Prostate gland (tissue), 2 donors: ENCODE measurements at places on chromosomes 6 and 20.

DNA sequence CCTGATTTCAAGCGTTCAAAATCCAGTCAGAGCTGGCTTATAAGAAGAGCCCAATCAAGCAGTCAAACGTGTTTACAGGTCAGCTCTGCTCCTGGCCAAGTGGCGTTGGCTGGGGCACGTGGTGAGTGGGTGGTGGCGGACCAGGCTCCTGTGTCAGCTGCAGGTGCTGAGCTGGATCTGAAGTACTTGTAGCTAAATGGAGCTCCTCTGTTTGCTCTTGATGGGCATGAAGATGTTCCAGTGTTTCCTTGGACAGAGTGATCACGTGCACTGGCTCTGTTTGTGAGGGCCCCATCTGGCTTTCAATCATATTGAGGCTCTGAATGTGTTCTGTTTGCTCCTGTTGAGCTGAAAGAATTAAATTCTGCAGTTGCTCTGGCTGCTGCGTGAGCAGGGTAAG is 10.2 kb upstream of the MICAL1 start:
- no peak for DNase-seq
- no peak overlapping the region for H3K4me3 ChIP-seq
- no peak overlapping the region for H3K27ac ChIP-seq
- H3K36me3 ChIP-seq, result no peaks in the 10 kb centered on the region
- H3K27me3 ChIP-seq, result no peaks in the 10 kb centered on the region

DNA sequence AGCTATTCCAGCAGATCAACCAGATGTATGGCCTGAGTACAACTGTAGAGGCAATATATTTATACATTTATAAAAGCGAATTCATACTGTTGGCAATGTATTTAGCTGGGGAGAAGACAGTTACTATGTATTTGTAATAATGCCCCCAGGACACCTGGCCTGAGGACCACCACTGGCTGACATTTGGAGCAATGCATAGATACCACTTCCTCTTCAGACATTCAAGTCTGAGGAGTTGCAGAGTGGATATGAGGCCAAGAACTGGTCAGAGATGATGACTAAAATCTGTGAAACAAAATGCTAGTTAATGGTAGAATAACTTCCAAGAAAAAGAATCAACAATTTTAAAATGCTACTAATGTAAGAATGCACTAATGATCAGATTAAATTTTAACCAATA is 462.3 kb downstream of the CDC5L start:
- H3K36me3 ChIP-seq, result no peaks in the 10 kb centered on the region
- no peaks in the 10 kb centered on the region for H3K27me3 ChIP-seq
- H3K27ac ChIP-seq, result no peak overlapping the region
- no peaks in the 10 kb centered on the region for H3K4me1 ChIP-seq
- H3K4me3 ChIP-seq, result no peak overlapping the region

GRCh38 chr6:29961966-29962365 is 19.6 kb downstream of the HLA-A start:
- DNase-seq, result no peak
- no peaks in the 10 kb centered on the region for H3K36me3 ChIP-seq
- H3K27me3 ChIP-seq, result no peaks in the 10 kb centered on the region
- no peak overlapping the region for H3K4me3 ChIP-seq
- no peak overlapping the region for H3K27ac ChIP-seq

DNA sequence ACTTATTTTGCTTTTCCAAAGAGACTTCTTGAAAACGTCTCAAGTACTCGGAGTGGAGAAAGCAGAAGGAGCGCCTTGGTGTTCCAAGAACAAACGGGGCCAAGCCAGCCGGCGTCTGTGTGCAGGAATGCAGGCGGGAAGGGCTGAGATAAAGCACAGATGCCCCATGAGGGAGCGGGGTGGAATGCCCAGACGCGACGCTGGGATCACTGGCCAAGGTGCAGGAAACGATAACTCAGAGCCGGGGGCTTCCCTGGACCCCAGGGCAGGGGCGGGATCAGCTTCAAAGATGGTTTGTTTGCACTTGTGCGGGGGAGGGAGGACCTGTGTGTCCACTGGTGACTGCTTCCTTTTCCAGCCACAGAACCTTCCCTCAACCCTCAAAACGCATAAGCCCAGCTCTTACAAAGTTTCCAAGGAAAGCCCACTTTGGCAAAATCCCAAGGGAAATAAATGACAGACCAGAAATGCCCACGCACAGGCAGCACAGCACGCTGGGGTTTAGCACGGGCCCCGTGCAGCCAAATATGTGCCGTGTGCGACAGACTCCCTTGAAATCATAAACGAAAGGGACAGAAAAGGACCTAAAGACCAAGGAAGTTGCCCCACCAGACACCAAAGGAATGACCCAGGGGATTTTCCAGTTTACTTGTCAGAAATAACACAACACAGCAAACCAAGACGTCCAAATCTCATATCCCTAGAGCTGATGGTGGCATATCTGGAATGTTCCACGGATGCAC is 113.9 kb downstream of the NFATC2 start:
- DNase-seq, result no peak
- no peak overlapping the region for H3K4me3 ChIP-seq
- H3K27me3 ChIP-seq, result no peaks in the 10 kb centered on the region
- H3K27ac ChIP-seq, result no peak overlapping the region
- H3K4me1 ChIP-seq, result no peaks in the 10 kb centered on the region

- H3K4me3 ChIP-seq, result no peak overlapping the region
- H3K27ac ChIP-seq, result no peak overlapping the region
- no peak for DNase-seq
- no peaks in the 10 kb centered on the region for H3K27me3 ChIP-seq
Observed at GRCh38 chr6:43978473-43979346, 148.5 kb downstream of the MRPL14 start.

- H3K36me3 ChIP-seq, result peaks cover 6% of the 10 kb centered on the region
- H3K4me1 ChIP-seq, result peaks cover 7% of the 10 kb centered on the region
- H3K27me3 ChIP-seq, result no peaks in the 10 kb centered on the region
- DNase-seq, result no peak
Observed at GRCh38 chr20:59006167-59006863, 739 bp downstream of the CTSZ start.

DNA sequence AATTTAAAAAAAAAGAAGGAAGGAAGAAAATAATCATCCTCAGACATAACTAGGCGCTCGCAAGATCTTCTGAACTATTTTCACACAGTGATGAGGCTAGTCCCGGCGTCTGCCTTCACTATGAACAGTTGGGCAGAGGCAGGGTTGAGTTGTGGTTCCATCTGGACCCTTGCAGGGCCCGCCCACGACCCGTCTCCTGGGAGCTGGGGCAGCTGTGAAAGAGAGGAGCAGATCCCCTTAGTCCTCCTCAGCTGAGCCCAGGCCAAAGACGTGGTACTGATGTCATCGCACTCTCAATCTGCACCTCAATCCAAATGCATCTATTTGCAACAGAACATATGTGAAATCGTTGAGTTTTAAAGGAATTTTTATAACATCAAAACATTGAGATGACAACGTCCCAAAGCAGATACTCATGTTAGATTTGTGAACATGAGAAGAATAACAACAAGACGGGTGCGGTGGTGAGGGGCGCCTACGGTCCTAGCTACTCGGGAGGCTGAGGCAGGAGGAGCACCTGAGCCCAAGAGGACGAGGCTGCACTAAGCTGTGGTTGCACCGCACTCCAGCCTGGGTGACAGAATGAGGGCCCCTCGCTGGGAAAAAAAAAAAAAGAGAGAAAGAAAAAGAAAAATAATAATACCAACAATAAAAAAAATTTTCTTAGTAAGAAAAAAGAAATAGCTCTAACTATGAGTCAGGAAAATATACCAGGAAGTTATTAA is 15.3 kb downstream of the TCFL5 start:
- no peaks in the 10 kb centered on the region for H3K4me1 ChIP-seq
- H3K4me3 ChIP-seq, result no peak overlapping the region
- DNase-seq, result no peak
- H3K27me3 ChIP-seq, result no peaks in the 10 kb centered on the region

DNA sequence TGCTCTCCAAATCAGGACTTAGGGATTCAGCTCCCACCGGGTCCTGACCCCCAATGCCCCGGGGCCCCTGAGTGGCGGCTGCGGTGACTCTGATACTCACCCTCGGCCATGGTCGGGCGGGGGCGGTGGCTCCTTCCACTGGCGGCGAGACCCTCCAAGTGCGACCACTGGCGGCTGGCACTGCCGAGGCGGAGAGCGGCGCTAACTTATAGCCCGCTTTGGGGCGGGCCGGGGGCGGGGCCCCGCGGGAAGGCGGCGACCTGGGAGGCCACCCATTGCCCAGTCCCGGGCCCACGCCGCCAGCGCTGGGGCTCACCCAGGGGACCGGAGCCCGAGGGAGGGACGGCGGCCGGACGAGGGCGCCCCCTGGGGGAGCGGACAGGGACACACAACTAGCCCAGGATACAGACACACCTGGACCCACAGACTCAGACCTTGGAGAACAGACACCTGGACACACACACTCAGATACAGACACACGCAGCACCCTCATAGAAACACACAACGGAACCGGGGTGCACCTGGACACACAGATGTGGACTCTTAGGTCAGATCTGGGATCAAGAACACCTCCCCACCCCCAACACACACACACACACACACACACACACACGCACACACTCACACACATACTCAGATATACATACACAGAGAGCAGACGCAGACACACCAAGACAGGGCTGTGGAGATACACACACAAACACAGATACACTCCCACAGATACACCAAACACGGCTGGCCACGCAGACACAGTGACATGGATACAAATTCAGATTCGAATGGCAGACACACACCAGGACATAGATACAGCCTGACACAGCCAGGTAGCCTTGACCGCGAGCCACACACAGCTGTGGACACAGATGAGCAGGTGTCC is at the start of gene TGM2:
TGM2 (minus strand) TSS at position 182 of the 877 bp plus-strand sequence; CDS start at position 110, 72 bp downstream.
- no peaks in the 10 kb centered on the region for H3K36me3 ChIP-seq
- H3K4me1 ChIP-seq, result peaks cover 2% of the 10 kb centered on the region
- no peaks in the 10 kb centered on the region for H3K27me3 ChIP-seq

DNA sequence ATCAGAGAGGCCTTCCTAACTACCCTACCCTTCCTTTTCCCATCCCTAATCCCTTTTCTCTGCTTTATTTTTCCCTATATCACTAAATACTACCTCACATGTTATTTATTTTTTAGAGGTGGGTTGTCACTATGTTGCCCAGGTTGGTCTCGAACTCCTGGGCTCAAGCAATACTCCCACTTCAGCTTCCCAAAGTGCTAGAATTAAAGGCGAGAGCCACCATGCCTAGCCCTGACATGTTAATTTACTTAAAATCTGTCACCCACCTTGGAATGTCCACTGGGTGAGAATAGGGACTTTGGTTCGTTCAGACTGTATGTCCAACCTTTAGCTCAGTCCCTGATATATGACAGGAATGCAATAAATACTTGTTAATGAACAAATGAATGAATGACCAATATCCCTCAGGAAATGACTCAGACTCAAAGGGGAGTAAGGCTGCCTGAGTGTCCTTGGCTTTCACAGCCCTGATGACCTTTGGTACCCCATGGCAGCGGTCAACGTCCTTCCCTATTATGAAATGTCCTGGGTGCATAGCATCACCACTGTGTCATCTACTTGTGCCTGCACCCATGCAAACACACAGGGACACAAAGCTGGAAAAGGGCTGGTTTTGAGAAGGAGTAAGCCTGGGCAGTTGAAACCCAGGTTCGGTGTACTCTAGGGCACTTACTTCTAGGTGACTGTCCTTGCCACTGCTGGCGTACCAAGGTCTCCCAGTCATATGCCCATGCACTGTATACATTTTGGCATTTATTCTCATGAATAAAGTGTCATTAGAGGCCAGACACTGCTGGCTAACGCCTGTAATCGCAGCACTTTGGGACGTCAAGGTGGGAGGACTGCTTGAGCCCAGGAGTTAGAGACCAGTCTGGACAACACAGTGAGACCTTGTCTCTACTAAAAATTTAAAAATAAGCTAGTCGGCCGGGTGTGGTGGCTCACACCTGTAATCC is 26.5 kb downstream of the BCL2L1 start:
- H3K4me3 ChIP-seq, result no peak overlapping the region
- no peaks in the 10 kb centered on the region for H3K27me3 ChIP-seq
- DNase-seq, result no peak

DNA sequence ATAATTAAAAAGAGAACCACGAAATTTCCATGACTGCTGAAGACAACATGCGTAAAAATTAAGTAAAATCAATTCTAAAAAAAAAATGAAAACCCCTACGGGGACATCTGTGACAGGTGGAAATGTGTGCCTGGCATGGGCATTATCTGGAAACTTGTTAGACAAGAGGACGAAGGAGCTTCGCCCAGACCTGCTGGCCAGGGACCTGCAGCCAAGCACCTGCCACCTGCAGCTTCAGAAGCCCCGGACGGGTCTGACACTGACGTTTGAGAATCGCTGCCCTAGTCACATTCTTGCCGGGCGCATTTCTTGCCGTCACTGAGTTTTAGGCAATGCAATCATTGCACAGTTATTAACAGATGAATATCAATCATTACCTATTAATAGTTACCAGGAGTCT is 140.3 kb downstream of the SMOC2 start:
- H3K4me3 ChIP-seq, result no peak overlapping the region
- H3K4me1 ChIP-seq, result no peaks in the 10 kb centered on the region
- no peaks in the 10 kb centered on the region for H3K27me3 ChIP-seq

GRCh38 chr6:157497579-157497978 is 116.6 kb downstream of the ZDHHC14 start:
- no peaks in the 10 kb centered on the region for H3K27me3 ChIP-seq
- no peak for DNase-seq
- no peaks in the 10 kb centered on the region for H3K4me1 ChIP-seq
- no peak overlapping the region for H3K27ac ChIP-seq
- no peaks in the 10 kb centered on the region for H3K36me3 ChIP-seq

GRCh38 chr20:54062812-54063280 is 7.5 kb downstream of the BCAS1 start:
- H3K4me1 ChIP-seq, result no peaks in the 10 kb centered on the region
- no peak for DNase-seq
- H3K27me3 ChIP-seq, result no peaks in the 10 kb centered on the region
- H3K4me3 ChIP-seq, result no peak overlapping the region
- H3K27ac ChIP-seq, result no peak overlapping the region
- H3K36me3 ChIP-seq, result no peaks in the 10 kb centered on the region

- H3K36me3 ChIP-seq, result no peaks in the 10 kb centered on the region
- no peaks in the 10 kb centered on the region for H3K27me3 ChIP-seq
- no peak overlapping the region for H3K27ac ChIP-seq
- no peak overlapping the region for H3K4me3 ChIP-seq
- no peaks in the 10 kb centered on the region for H3K4me1 ChIP-seq
- DNase-seq, result no peak
Observed at GRCh38 chr20:36030149-36030548, 61.8 kb downstream of the CNBD2 start.

DNA sequence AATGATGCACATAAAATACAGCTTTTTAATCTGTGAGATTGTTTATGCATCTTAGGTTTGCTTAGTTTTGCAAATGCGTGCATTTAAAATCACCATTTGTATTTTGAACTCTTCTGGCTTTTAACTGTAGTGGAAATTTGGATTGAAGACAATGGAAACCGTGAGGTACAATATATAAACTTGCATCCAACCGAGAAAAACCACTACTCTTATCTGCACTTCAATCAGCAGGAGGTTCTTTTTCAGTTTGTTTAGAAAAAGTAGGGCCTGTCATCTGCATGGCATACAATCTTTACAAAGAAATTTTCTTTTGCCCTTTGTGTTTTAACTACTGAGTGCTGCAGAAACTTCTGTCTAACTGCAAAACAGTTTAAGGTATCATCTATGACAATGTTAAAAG is 132.8 kb downstream of the LAMA2 start:
- no peak overlapping the region for H3K4me3 ChIP-seq
- DNase-seq, result no peak
- no peaks in the 10 kb centered on the region for H3K27me3 ChIP-seq
- H3K27ac ChIP-seq, result no peak overlapping the region
